ENCODE measurements at places on chromosomes 5 and 9.

DNA sequence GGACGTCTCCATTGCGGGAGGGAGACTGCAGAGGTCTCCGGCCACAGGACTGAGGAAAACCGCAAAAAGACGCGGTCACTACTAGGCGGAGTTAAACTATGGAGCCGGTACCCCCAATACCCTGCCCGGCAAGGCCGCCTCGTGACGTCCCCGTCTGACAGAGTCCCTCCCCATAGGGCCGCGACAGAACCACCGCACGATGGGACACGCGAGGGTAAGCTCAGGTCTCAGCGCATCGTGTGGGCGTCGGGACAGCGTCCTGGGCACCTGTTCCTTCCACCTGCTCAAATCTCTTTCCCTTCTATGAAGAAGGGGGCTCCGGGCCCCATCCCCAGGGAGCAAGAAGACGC is 35.2 kb upstream of the GLDC start:
- peak; percentile 49 for DNase-seq

DNA sequence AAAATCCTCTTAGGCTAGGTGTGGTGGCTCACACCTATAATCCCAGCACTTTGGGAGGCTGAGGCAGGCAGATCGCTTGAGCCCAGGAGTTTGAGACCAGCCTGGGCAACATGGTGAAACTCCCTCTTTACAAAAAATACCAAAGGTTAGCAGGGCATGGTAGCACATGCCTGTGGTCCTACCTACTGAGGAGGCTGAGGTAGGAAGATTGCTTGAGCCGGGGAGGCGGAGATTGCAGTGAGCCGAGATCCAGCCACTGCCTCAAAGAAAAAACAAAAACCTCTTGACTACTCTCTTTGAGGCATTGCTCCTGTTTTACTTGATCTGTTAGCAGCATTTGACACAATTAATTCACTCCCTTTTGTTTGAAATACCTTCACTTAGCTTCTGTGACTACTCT is 20.7 kb downstream of the KIF2A start:
- no peak for DNase-seq

DNA sequence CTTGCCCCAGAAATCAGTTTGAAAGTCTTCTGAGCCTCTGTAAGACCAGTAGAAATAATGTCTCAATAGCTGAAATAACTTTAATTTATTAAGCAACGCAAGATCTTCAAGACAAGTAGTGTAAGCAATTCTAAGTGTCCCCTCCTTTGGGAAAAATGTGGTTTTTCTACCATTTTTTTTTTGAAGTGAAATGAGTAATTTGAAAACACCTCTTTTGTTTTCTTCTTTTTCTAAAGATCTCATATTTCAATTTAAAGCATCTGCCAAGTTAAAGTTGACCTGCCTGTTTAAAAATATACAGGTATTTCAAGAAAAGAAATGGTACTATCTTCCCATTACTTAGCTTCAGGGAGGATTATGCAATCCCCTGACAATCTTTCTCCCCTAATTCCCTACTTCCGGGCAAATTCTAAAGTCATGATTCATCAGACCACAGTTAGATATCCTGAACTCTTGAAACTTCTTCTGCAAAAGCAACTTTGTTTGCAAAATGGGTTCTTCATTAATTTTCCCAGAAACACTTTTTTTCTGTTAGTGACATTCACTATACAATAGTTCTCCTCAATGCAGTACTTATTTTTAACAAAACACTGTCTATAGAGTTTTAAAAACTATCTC is 7.8 kb upstream of the ANXA1 start:
- DNase-seq = no peak

DNA sequence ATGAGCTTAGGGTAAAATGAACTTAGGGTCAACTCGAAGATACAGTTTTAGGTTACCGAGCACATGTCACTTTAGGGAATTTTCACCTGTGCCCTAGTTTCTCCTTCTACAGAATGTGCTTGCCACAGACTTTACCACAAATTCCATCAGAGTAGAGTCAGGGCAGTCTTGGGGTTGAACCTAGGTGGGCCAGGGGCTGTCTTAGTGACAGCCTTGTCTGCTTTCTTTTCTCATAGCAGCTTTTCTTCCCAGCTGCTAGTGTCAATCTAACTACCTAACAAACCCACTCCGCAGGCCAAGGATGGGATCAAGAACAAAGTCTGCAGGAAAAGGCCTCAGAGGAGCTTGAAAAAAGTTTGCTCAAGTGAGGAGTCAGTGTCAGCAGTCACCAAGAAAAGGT is 458.1 kb upstream of the CDH18 start:
- DNase-seq = no peak

DNA sequence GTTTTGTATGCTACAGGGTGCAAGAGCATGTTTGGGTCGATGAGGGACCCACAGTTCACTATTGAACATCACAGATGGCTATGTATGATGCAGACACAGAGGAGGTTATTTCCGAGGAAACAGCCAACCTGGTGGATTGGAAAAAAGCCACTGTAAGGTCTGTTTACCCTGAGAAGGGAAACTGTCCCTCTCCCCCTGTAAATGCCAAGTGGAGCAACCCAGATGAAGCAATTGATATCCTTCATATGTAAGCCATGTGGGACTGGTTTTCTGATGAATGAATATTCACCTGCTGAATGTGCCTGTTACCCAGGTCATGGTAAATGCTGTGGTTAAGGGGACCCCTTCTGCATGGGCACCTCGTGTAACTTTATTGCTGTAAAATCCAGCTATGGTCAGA is 14.8 kb upstream of the CTSV start:
- no peak for DNase-seq

DNA sequence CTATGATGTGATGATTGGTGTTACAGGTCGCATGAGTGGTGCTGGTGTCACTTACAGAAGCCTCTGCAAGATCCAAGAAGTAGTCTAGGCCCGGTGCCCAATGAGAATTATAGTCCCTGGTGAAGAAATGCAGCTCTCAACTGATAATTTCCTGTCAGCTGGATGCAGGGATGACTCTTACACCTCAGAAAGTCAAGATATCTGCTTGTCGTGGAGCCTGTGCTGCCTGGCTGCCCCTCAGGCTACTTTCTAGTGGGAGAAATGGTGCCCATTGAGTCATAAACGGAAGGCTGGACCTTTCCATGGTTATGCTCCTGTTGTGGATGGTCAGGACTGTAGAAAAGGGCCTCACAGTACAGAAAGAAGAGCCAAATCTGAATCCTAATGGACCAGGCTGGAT is 46.8 kb upstream of the NXNL2 start:
- DNase-seq = no peak

DNA sequence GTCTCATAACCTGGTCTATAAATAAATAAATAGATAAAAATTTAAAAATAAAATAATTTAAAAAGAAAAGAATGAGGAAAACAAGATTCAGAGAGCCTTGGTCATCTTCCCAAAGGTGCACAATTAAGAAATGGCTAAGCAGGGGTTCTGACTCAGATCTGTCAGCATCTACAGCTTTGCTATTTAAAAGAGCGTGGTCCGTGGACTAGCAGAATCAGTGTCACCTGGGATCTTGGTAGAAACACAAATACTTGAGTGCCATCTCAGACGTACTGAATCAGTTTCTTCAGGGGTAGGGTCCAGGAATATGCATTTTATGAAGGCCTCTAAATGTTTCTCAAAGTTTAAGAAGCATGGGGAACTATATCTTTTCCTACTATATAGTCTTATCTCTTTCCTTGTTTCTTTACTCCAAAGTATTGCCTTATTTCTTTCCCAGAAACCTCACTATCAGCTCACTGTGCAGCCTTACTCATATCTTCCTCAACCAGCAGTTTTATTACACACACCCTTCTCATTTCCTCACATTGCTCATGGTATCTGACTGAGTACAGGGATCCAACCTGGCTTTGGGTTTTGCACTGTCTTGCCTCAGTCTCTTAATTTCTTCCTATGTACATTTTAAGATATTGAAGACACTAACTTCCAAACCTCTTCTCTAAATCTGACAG is 58.6 kb downstream of the TMC1 start:
- DNase-seq = no peak

DNA sequence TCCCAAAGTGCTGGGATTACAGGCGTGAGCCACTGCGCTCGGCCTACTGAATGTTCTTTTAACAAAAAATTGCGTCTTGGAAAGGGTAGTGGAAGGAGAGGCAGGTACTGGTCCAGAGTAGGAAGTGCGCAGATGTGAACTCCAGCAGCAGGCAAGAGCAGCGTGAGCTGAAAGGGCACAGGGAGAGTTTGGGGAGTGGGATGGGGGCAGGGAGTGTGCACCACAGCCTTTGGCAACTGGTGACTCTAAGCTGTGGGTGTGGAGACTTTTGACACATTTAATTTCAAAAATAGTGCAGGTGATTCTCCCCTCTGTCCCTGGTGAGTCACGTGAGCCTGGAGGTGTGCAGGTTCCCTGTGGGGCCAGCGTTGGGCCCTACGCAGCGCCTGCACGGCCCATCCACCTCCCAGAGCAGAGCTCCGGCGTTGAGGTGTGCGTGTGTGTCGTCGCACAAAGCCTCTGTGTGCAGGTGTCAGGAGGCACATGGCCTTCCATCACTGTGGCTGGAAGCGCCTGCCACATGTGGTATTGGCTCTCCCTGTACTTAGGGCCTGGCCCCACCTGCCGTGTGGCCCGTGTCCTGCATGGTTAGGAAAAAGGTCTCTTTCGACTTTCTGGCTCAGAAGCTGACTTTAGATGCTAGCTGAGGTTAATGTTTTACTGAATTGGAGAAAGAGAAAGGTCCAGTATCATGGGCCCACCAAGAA is 11.5 kb downstream of the SQSTM1 start:
- no peak for DNase-seq

GRCh38 chr5:113020461-113021273 is 44.1 kb downstream of the DCP2 start:
- no peak for DNase-seq

- DNase-seq = no peak
Measured at GRCh38 chr5:60576425-60576824, 123.5 kb downstream of the DEPDC1B start.

DNA sequence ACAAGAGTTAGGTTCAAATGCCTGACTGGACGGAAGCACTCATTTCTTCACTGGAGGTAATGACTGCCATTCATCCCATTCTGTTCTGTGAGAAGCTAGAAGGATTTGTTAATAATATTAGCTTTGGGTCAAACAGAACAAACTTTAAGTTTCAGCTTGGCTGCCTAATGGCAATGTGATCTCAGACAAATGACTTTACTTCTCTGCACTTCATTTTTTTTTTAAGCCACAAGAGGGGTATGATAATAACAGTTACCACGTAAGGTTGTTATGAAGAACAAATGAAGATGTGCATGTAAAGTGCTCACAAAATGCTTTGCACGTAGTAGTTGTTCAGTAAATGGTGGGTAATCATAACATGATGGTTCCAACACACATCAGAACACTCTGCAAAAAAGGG is 199.4 kb downstream of the PAPPA start:
- DNase-seq = no peak

DNA sequence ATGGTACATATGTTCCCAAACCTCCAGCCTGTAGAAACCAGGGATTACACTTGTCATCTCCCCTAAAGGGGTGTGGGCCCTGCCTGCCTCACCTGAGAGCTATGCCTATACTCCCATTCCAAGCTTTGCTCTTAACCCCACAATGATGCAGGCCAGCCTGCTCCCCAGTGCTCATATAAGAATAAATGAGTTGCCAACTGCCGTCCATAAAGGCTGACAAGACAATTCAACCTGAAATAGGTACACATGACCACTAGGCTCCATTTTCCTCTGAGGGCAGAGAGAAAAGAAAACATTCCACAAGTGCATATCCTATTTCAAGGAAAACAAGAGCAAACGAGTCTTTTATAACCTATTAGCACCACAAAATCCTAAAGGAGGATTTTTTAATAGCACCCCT is 28.4 kb downstream of the SKP1 start:
- no peak for DNase-seq

- DNase-seq = no peak
Measured at GRCh38 chr9:82148901-82149461, 160.4 kb downstream of the SPATA31D1 start.

DNA sequence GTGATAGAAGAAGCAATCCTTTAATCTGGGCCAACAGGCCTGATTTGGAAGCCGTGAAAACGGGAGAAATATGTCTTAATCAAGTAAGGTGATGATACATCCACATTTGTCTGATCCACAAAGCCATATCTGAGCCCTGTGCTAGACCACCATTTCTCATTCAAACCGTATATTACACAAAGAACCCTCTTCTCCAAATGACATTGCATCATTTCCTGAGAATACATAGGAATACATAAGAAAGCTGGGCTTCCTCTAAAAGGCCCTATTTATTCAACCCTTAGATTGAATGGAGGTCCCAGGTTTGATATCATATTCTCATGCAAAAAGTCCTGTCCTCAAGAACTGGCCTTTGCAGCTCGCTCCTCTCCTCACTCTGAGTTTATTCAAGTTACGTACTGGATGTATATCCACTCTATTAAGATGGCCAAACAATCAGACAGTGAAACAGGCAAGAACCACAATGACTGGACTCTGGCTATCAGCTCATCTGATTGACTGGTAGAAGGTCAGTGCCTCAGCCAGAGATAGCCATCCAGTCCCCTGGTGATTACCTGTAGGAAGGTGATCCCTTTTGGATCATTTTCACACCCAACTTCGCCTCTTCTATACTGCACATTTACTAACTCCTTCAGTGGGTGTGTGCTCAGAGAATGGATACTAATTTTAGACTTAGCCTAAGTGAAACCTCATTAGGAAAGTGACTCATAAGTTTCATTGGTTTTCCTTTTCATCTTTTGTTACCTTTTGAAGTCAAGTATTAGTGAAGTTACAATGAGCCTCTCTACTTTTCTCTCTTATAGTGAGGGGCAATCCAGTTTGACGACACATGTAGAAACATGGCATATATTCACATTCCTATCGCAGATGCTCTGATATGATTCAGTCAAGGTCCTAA is 167.6 kb upstream of the WWC1 start:
- peak; percentile 64 for DNase-seq

- peak; percentile 39 for DNase-seq
Measured at GRCh38 chr9:75152416-75152815, 64.1 kb downstream of the OSTF1 start.

DNA sequence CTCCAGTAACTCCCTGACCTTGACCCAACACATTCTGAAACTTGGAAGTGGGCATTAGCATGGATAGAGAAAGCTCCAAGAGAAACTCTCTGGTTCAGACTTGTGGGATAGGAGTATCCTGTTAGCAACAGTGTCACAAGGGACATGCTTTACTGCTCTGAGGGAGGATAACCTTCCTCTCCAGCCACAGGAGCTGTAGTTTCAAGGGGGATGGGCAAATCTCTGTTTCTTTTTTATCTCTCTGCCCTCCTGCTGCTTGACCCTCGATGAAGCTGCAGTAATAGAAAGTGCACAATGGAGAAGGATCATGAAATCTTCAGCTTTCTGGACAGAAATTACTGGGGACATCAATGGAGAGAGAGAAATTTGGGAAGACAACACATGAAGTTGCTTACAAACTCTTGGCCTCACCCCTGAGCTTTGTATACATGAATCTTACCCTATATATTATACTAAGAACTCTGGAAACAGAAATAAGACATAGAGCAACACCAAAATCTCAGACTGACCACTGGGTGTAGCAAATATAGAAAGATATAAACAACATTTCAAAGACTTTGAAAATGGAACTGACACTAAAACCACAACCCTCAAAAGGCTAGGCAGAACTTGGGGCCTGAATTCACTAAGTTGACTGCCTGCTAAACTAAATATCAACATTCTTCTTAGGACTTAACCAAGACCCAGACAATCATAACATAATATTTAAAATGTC is 471.0 kb upstream of the MEF2C start:
- peak; percentile 79 for DNase-seq

- DNase-seq = no peak
Measured at GRCh38 chr9:118533101-118533500, 828.9 kb downstream of the TLR4 start.

All from MM.1S (cell line).